ENCODE measurements at places on chromosomes 3 and 15. TPM values are rescaled to one million over a fixed set of nuclear protein-coding genes. Genes with fewer than 3 reads are reported as not detected.

DNA sequence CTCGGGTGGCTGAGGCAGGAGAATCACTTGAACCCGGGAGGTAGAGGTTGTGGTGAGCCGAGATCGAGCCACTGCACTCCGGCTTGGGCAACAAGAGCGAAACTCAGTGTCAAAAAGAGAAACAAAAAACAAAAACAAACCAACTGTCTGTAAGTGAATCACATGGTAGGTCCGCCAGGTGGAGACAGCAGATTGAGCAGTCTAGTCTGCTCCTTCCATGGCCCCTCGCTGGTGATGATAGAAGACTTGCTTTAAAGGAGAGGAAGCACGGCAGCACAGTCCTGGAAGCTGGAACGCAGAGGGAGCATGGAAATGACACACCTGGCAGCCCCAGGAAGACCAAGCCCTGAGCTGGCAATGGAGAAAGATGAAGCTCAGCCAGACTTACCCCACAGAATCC lies 31.4 kb upstream of the MGLL start:
- no peak for DNase-seq

GRCh38 chr15:76340198-76340802 lies 3.7 kb downstream of the ISL2 start:
- peak; percentile 35 for DNase-seq

GRCh38 chr3:43539321-43539720 lies 82.5 kb downstream of the ANO10 start:
- no peak for DNase-seq

Gene GABRR3
- not detected for total RNA-seq

Gene MST1
- total RNA-seq = 15.9 TPM

DNA sequence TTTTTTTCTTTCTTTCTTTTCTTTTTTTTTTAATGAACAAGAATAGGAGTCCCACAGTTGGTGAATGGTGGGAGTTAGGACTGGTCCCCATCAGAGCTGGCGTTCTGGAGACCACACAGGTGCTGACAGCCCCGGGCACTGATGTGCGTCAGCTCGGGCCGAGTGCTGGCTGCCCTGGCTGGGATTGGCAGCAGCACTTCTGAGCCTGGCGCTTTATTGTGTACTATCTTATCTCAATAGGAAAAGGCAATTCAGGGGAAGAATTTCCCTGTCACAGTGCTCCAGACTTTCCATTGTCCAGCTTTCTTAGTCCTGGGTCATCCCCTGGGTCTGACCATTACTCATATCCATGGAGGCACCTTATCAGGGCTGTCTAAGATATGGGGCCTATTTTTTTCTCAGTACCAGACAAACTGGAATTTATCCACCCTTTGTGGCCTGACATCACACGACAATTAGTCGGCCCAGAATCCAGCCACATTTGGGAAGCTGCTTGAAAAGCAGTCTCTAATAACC lies 54.1 kb downstream of the TMEM44 start:
- DNase-seq = no peak

Gene RHCG
- total RNA-seq = not detected

Gene ZNF710
- total RNA-seq = 28.1 TPM

- DNase-seq = no peak
Observed at GRCh38 chr3:197242784-197243432, 55.5 kb downstream of the DLG1 start.

All from activated naive CD4-positive, alpha-beta T cell treated with anti-CD3 and anti-CD28 coated beads, Interleukin-2, amount 50 U/mL, for 72 hours (primary cell).